ENCODE measurements at places on chromosomes 3 and 15.

GRCh38 chr3:45590822-45591546 lies 3.6 kb upstream of the LIMD1 start:
- no peak for DNase-seq

DNA sequence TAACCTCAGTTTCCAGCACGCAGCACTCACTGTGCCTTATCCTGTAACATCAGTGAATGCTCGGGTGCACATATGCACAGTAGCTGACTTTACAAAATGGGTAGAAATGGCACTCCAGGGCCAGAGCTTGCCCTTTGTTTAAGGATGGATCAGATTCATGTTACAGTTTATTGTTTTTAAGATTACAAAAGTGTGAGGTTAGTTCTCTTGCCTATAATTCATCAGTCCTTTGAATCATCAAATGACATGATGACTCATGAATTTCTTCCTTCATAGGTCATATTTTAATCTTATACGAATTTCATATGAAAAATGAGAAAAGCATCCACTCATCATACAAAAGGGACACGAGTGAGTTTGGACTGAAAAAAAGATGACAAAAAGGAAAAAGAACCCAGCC lies 545.3 kb downstream of the GBE1 start:
- DNase-seq = no peak

DNA sequence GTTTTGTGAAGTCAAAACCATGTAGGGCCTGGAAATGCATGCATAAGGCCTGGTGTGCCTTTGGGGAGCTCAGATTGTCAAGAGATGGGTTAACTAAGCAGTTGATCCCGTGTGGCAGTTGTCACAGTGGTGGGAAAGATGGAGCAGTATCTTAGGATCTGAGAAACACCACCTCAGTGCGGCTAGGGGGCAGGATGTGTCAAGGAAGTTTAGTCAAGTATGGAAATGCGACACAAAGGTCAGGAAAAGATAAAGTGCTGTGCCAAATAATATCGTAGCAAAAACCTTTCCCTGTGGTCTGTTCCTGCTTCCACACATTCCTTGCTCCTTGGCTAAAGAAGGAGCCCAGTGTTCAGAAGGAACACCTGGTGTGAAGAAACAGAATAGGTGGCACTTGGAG lies 396.4 kb downstream of the EDEM1 start:
- no peak for DNase-seq

DNA sequence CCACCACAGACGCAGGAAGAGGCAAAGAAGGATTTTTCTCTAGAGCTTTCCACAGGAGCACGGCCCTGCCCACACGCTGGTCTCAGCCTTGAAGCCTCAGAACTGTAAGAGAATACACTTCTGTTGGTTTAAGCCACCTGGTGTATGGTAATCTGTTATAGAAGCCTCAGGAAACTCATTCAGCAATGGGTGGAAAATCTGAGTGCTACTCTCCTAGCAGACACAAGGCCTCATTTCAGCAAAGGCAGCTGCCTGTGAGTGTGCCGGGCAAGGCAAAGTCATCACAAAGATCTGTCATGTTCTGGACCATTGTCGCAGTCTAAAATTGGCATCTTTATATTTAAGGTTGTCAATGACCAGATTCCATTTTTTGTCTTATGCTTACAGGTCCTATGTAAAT lies 31.0 kb downstream of the ATP10A start:
- DNase-seq = no peak

- no peak for DNase-seq
These were observed 156.9 kb upstream of the EIF1B start for GRCh38 chr3:40152482-40153133.

Measured in NCI-H526 treated with DMSO at 0.1 percent for 48 hours (cell line).